Hematopoietic multipotent progenitor cell treated with erythropoietin and hydrocortisone succinate and interleukin-3 and kit ligand, for 15 days (in vitro differentiated cells): ENCODE measurements at places on chromosomes 5 and 9.

- DNase-seq = no peak
Measured at GRCh38 chr5:114010362-114010761, 351.5 kb upstream of the KCNN2 start.

- DNase-seq = no peak
Measured at GRCh38 chr5:2066373-2066772, 183.6 kb upstream of the IRX4 start.

DNA sequence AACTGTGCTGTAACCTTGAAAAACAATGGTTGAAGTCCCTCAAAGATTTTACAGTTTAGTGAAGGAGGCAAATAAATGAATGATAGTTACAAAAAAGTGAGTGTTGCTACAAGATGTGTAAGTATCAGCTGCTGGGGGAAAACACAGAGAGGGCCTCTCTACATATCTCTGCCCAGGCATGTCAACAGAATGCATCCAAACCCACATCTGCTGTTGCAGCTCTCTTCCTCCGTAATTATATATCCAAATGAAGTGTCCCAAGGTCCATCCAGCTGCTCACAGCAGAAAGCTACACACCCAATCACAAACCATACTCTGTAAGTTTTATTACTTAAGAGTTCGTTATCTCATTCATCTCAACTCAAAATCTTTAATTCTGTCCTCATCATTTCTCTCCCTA lies 584.6 kb downstream of the ANXA1 start:
- DNase-seq = no peak

DNA sequence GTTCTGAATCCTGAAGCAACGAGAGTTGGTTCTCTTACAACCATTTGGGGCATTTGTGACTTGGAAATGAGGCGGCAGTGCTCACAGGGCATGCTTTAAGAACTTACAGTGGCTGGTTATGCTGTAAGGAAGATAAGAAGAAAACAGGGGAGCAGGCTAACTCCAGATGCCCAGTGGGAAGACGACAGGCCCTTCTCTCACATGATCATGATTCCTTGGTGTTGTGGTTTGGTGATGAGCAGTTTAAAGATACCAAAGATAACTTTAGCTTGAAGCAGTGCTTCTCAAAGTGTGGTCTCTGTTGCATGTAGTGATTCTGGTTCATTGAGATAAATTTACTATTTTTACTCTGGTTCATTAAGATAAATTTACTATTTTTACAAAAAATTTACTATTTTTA lies 2.6 kb upstream of the HABP4 start:
- DNase-seq = no peak

GRCh38 chr5:73115399-73116051 lies 4.8 kb upstream of the TMEM171 start:
- no peak for DNase-seq

DNA sequence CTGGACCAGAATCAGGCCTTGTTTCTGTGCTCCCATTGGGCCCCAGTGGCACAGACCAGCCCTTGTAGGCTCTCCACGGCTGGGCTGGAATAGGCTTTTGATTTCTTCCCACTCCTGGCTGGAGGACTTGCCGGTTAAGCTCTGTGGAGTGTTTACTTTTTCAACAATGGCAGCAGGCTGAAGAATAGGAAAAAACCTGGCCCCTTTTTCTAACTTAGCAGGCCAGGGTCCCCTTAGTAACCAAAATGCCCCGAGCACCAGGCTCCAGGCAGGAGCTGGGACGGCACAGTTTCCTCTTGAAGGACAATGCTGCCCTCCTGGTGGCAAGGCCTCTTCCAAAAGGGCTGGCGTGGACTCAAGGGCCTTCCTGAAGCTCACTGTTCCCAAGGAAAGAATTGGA lies 230.3 kb downstream of the CRB2 start:
- no peak for DNase-seq

DNA sequence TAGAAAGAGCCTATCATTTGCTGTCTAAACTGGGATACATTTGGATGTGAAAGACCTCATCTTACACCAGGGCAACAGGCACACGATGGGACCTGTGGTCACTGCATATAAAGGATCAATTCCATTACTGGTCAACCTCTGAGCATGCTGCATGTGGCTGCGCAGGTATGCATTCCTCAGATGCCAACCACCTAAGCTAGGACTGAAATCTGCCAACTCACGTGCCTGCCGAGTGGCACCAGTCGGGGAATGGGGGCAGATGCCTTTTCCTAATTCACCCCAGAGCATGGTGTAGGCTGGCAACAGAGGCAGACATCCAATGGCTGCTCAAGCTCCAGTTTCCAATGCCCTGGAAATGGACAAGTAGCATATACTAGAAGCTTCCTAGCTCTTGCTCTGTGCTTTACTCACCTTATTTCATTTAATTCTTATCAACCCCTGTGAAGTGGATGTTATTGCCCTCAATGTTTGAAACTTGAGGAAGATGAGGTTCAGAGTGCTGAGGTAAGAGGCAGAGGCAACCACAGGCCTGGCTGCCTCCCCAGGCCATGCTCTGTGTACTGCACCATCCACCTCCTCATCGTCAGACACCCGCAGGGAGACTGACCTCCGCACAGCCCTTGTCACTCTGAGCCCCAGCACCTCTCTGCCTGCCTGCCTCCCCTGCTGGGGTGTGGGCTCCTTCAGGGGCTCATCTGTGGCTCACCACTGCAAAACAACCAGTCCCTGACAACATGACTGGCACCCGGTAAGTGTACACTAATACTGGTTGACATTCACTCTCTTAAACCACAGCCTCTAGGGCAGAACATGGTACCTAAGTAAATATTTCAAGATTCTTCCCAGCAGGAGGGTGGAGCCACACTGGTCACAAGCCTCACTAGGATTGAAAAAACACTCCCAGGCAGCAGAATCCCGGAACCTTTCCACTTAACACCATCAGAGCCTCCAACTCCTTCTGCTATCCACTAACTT lies 228.5 kb downstream of the CRB2 start:
- no peak for DNase-seq

GRCh38 chr5:14870337-14871213 lies 1.0 kb downstream of the ANKH start:
- DNase-seq = peak; percentile 38
